ENCODE measurements at places on chromosomes 12 and 14.

GRCh38 chr14:75341620-75342019 lies 63.0 kb downstream of the FOS start:
- DNase-seq: no peak

GRCh38 chr14:100446572-100446971 lies 123.4 kb downstream of the SLC25A47 start:
- DNase-seq: peak; percentile 20

- no peak for DNase-seq
These were observed 29.1 kb upstream of the GCH1 start for GRCh38 chr14:54931598-54932340.

GRCh38 chr12:13079440-13079906 lies 24.0 kb downstream of the GSG1 start:
- DNase-seq: no peak

- no peak for DNase-seq
These were observed 35.9 kb upstream of the CEP83 start for GRCh38 chr12:94495445-94496115.

DNA sequence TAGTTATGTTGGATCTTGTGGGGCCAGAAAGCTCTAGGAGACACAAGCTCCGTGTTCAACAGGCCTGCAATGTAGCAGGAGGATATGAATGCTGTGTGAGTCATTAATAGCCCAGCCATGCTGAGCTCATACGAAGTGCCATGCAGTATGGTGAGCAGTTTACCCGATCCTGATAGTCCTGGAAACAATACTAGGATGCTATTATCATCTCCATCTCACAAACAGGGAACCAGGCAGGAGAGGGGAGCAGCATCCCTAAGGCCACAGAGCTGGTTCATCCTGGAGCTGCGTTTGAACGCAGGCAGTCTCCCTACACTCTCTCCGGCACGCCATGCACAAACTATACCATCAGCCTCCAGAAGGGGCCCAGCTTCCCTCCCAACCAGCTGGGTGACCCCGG lies 20.5 kb downstream of the TTC7B start:
- peak; percentile 83 for DNase-seq

- DNase-seq: no peak
These were observed 236.7 kb downstream of the CHST11 start for GRCh38 chr12:104693493-104693892.

- DNase-seq: no peak
These were observed 357.9 kb downstream of the BCL11B start for GRCh38 chr14:98913967-98914650.

DNA sequence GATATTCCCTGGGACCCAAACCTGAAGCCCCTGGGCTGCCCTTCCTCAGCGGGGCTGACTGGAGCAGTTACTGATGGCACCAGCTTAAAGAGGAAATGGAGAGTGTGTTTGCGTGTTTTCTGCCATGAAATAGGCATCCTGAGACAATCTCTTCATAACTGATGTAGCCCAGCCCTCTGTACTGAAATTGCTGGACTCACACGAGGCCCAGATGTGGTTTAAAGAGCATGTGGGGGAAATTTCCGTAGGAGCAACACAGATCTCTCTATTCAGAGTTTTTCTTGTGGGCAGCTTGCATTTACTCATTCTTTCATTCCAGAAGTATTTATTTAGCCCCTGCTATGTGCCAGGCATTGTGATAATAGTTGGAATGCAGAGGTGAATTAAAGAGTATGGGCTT lies 782.1 kb upstream of the TBX3 start:
- peak; percentile 56 for DNase-seq

GRCh38 chr12:46208370-46208769 lies 60.5 kb downstream of the SLC38A1 start:
- no peak for DNase-seq

DNA sequence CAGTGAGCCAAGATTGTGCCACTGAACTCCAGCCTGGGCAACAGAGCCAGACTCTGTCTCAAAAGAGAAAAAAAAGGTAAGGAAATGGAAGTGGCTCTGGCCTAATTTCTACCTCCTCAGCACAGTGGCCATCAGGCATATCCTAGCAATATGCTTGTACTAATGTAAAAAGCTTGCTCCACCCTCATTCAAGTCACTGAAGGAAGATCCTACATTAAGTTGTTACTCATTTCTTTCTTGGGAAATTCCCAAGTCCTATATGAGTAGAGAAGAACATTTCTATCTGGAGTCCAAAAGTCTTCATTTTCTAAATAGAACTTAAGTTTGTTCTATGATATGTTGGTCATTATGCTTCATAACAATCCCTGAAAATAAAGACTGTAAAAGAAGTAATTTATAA lies 67.3 kb upstream of the HOXC13 start:
- DNase-seq: no peak

DNA sequence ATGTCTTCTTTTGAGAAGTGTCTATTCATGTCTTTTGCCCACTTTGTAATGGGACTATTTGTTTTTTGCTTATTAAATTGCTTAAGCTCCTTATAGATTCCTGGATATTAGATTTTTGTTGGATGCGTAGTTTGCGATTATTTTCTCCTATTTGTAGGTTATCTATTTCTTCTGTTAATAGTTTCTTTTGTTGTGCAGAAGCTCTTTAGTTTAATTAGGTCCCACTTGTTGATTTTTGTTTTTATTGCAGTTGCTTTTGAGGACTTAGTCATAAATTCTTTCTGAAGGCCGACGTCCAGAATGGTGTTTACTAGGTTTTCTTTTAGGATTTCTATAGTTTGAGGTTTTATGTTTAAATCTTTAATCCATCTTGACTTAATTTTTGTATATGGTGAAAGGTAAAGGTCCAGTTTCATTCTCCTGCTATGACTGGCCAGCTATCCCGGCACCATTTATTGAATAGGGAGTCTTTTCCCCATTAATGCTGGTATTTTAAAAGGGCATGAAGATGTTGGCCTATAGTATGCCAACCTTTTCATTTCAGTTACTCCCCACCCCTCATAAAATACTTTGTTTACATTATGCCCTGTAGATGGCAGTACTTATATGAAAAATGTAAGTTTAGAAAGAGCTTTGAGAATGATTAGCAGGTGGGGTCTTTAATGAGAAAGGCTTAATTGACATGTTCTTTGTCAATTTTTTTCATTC lies 62.9 kb upstream of the PSMA6 start:
- DNase-seq: peak; percentile 5

GRCh38 chr12:61915420-61915819 lies 344.8 kb upstream of the USP15 start:
- no peak for DNase-seq

- no peak for DNase-seq
These were observed 7.5 kb downstream of the CCDC60 start for GRCh38 chr12:119341988-119342387.

- DNase-seq: peak; percentile 95
These were observed 27.0 kb upstream of the AKAP5 start for GRCh38 chr14:64438181-64438841.
